Activated gamma-delta T cell treated with anti-CD3 and anti-CD28 coated beads, Interleukin-2, amount 50 U/mL, for 16 hours (primary cell): ENCODE measurements at places on chromosomes 7 and 10.
A peak's percentile ranks its signal among the peaks of the same experiment; 100 is the strongest.

- DNase-seq, result no peak
These were observed 493.1 kb downstream of the DNAJB9 start for GRCh38 chr7:109062798-109063197.

- DNase-seq, result no peak
These were observed 1122.2 kb upstream of the CELF2 start for GRCh38 chr10:9895453-9895852.

GRCh38 chr7:9962742-9963141 is 1010.9 kb upstream of the PHF14 start:
- DNase-seq, result no peak

DNA sequence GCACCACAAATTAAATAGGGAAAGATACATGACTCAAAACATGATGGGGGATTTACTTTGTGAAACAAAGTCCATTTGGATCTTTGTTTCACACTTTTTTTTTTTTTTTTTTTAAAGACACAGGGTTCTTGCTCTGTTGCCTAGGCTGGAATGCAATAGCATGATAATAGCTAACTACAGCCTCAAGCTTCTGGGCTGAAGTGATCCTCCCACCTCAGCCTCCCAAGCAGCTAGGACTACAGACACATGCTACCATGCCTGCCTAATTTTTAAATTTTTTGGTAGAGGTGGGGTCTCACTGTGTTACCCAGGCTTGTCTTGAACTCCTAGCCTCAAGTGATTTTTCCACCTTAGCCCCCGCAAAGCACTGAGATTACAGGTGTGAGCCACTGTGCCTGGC is 172.6 kb upstream of the KLF14 start:
- DNase-seq, result no peak

DNA sequence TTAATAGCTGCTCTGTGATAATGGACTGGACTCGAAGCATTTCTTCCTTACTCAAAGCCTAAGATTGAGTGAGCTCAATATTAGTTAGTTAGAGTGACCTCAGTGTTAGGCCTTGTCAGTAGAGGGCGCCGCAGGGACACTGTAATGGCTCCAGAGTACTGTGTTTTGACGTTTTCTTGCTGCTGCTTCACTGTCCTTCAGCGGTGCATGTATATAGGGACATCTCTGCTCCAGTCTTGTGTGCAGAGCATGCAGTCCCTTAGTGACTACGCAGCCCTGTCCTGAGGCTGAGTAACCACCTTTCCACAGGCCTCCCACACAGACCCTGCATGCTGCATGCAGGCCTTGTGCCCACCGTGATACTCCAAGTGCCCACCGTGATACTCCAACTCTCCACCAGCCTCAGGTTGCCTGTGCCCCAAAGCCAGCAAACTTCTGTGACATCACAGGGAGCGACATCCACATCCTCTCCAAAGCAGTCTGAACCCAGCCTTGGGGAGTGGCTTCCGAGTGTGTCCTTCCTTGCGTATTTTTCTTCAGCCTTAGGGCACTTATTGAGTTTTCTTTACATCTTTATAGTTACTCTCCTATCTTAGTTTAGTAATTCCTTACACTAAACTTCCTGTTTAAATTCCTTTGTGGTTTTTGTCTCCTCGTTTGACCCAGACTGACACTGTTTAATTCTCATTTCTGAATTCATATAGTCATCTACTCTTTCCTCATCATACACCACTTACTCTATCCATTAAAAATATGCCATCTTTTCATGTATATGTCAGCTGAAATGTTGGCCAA is 118.2 kb downstream of the JAZF1 start:
- DNase-seq, result peak; percentile 4

- no peak for DNase-seq
These were observed 257.1 kb downstream of the CDK14 start for GRCh38 chr7:90853205-90853604.

DNA sequence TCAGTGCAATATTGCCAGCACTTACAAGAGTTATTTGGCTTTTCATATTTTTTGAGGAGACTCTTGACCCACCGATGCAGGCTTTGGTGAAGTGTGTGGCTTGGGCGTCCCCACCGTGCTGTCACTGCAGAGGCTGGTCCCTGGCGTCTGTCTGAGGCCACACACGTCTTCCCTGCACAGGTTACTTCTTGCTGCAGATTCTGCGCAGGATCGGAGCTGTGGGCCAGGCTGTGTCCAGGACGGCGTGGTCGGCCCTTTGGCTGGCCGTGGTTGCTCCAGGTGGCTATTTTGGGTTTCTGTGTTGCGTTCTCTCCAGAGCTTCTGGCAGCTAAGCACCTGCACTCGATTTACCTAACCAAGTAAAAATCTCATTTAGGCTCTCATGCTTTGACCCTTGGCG is 18.9 kb downstream of the SUN1 start:
- no peak for DNase-seq

DNA sequence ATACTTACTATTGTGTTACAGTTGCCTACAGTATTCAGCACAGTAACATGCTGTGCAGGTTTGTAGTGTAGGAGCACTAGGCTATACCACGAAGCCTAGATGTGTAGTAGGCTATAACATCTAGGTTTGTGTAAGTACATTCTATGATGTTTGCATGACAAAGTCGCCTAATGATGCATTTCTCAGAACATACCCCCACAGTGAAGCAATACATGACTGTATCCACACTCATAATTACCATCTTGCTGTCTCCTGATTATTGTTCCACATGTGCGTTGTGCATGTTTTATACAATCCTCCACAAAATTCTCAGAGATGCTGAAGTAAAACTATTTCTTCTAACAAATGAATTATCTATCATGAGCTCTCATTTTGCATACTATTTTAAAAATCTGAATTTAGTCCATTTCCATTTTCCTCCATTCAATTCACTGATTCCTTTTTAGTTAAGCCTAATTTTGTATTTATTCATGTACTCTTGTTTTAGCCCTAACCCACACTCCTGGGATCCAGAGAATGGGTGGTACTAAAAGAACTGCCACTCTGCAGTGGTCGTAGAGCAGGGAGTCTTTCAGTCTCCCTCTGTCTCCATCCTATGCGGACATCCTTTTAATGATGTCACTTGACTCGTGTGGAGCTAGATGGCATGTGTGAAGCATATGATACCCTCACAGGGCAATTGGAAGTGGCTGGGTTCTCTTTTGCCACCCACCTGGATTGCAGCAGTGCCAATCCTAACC is 67.6 kb upstream of the CAV2 start:
- DNase-seq, result no peak

DNA sequence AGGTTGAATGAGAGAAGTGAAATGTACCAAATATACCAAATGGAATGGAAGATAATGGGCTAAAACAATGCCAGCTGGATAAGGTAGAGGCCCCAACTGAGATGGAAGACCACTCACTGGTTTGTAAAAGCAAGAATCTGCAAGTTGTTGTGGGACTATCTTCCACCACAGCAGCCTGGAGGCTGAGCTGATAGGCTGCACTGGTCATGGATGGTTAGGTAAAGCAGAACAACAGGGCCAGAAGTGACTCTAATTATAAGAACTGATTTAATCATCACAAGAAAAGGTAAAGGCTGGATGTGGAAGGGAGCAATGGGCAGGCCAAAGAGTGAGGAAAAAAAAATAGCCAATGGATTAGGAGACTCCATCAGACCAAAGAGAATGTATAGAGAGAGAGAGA is 11.8 kb downstream of the TFEC start:
- no peak for DNase-seq

- no peak for DNase-seq
These were observed 129.4 kb upstream of the SAMD8 start for GRCh38 chr10:74981831-74982633.

DNA sequence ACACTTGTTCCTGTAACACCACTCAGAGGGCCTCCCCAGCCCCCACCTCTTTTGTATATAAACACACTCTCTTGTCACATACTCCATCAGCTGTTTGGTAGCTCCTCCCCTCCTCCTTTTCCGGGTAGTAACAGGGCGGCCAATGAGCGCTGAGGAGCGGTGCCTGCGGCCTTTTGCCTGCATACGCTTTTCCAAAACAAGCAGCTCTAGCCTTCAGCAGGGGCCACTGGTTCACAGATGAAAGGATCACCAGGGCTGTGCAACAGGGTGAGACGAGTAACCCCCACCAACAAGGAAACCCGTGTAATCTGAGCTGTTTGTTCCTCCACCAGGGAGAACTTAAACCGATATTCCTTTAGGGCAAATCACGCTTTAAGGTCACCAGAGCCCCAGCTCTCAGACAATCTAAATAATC is 3.9 kb downstream of the UBE2H start:
- peak; percentile 65 for DNase-seq

DNA sequence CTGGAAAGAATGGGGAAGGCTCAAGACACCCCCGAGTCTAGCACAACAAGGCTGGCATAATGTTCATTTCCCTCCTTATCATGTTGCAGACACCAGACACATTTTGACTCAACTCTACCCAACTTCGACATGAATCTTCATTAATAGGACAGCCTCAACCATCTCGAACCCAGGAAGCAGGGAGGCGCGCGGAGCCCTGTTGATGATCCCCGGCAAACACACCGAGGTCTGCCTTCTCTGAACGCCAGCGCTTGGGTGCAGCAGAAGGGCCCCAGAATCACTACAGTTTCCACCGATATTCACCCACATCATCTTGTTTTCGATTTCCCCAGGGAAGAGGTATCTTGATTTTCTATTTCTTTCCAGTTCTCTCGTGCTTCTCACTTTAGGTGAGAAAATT is 563.6 kb downstream of the TCERG1L start:
- no peak for DNase-seq

- no peak for DNase-seq
These were observed 7.6 kb upstream of the TMEM236 start for GRCh38 chr10:17744341-17744861.

- DNase-seq, result no peak
These were observed 80.8 kb upstream of the UNC5B start for GRCh38 chr10:71131508-71132088.
